ENCODE measurements at places on chromosomes 3 and 15.

DNA sequence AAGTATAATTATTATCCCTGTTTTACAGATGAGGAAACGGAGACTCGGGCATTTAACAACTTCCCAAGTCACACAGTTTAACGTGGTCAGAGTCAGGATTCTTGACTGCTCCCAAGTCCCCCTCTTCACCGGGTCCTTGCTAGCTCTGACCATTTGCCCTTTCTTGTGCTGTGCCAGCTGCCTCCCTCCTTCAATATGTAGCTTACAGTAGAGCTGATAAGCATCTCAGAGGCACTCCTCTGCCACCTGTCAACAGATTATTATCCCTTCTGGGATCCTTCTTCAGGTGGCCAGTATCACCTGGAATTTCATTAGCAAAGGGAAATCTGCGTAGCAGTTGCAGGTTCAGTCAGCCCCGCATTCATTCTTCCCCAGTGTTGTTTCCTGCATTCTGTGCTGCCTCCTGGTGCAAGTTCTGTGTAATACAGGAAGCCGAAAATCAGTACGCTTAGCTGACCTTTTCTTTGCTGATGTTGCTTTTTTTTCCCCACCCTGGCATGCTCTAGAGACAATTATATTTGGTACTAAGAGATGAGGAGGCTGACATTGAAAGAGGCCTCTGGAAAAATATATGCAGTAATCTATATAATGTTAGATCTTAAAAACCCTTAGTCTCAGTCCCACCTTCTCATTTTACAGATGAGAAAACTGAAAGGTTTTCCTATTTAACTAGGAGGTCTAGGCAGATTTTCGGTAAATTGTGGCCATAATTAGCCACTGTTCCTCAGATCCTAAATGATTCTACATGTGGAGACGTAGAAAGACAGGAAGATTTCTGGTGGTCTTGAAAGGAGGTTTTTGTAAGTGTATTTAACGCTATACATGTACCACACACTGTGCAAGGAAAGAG is 24.8 kb downstream of the TMOD2 start:
- peak; percentile 53 for DNase-seq

DNA sequence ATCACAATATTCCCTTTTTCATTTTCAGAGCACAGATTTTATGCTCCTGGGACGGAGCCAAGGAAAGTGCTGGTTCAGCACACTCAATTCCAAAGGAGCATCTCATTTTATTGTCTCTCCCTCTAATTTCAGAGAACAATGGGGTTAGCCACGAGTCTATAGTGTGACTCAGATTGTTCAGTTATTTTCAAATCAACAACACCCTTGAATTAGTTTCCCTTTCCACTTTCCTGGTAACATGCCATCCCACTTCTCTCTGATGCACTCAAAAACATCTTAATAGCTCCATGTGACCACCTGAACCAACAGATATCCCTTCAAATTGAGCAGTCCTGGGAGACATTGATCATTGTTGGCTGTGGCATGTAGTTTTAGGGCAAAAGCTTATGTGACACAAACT is 389.7 kb upstream of the MDFIC2 start:
- no peak for DNase-seq

- no peak for DNase-seq
Observed at GRCh38 chr15:94230431-94230882, 904 bp upstream of the MCTP2 start.

DNA sequence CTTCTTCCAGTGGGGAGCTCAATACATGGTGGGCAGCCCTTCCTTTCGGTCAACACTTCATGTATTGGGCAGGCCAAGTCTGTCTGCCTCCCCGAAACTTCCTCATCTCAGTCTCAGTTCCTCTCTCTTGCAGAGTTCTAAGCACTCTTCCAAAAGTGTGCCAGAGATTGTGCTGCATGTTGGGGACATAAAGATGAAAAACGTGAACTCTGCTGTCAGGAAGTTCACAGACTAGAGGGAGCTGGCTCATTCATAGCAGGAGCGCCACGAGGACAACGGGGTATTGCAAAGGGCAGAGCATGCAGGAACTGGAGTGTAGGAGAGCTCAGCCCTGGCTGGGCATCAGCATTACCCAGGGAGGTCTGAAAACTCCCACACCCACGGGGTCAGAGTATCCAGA is 15.3 kb upstream of the EPHB3 start:
- no peak for DNase-seq

- peak; percentile 41 for DNase-seq
Observed at GRCh38 chr3:28699283-28699682, 350.7 kb upstream of the AZI2 start.

DNA sequence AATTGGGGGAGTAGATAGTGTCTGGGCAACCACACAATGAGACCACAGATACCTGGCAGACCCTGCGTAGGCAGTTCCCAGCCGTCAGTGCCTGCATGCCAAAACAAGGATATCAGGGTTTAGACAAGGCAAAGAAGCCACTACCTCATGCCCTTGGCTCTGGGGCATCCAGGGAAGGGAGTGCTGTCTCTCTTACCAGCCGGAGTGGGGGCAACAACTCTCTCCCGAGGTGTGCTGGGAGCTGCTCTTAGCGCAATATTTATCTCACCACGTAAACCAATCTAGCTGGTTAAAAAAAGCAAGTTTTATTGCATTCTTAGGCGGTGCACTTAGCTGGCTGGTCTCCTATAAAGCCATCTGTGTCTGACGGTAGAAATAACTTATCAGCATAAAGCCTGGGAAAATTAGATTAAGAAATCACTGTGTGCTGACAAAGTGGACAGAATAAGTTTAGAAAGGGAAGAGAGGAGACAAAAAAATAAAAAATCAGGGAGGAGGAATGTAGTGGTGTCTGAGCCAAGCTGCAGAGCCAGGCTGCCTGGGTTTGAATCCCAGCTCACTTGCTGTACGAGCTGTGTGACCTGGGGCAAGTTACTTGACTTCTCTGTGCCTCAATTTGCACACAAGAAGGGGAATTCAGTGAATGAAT is 273.2 kb downstream of the PDZRN3 start:
- no peak for DNase-seq

GRCh38 chr3:178028933-178029332 is 507.3 kb upstream of the KCNMB2 start:
- DNase-seq: no peak

Measured in COR-L47 (cell line).